Effector CD8-positive, alpha-beta T cell (primary cell): ENCODE measurements at places on chromosomes 5 and 9.

DNA sequence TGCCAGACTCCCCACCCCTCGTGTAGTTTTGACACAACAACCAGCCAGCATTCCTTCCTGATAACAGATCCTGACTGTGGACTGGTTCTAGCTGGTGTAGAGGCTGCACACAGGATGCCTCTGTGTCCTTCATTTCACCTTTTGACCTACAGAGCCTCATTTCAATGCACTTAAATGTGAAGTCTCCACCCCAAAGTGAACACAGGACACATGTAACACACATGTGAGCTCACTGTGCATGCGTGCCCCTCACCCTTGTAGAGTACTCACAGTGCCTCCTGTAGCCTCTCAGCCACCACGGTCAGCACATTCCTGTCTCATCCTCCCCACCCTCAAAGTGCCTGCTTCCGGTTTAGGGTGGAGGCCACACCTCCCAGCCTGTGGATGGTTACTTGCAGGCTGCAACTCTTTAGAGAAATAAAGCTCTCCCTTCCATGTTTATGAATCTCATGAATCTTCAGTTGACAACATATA, 11.6 kb upstream of the NKD2 start:
- no peak for DNase-seq

- no peak for DNase-seq
Measured at GRCh38 chr5:130050585-130050984, 146.3 kb downstream of the CHSY3 start.

DNA sequence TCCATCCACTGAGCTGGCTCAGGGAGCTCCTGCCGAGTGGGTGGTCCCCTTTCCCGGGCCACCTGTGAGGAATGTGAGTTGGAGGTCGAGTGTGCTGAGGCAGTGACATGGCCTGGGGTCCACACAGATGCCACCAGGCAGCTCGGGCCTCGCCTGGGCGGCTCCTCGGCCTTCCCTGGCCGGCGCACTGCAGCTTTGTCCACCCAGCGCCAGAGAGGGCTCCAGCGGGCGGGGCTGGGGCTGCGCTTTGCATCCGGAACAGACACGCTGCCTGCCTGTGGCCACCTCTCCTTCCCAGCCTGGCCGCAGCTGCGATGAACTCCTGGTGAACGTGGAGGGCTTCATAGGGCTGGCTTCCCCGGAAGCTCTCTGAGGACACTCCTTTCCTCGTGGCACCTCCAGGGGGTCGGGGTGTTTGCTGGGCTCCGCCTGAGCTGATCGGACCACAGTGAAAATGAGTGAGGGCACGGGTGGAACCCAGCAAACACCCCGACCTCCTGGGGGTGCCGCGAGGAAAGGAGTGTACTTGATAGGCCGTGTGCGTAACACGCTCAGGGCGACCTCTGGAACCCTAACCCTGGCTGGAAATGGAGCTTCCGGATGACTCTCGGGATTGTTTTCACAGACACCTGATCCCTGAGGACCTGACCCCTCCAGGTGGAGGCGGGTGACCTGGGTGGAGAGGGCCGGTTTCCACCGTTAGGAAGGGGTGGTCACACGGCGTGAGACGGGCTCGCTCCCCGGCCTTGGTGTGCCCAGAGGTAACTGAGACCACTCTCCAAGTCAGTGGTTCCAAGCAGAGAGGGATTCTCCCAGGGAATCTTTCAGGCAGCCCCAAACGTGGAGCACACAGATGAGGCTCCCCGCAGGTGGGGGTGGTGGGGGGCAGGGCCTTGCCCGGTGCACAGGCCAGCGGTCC, 31.8 kb upstream of the RXRA start:
- DNase-seq: no peak

- DNase-seq: no peak
Measured at GRCh38 chr9:118222375-118222774, 518.2 kb downstream of the TLR4 start.

GRCh38 chr9:127448112-127448805, 2.9 kb downstream of the RPL12 start:
- DNase-seq: no peak

- no peak for DNase-seq
Measured at GRCh38 chr5:124972703-124973102, 226.3 kb upstream of the ZNF608 start.

DNA sequence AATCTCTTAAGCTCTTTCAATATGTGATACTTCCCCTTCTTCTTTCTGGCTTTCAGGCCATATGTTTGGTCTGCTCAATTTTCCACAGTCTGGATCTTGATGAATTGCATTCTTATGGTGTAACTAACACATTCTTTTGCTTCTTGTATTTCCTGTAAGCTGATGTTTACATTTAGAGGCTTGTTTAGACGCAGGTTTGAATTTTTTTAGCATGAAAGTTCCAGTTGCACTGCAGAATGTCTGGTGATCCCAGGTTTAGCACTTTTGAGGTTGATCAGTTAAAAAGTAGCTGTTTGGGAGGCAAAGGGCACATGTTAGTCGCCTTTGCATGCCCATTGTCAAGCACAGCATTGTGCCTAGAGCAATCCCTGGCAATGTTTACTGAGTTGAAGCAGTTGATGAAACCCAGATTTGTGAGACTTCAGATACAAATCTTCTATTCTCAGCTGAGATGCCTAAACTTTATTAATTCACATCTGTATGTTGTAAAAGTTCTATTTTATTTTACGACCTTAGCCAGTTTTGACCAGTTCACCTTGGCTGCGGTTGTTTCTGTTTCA, 59.6 kb upstream of the SPATA31C2 start:
- DNase-seq: no peak

GRCh38 chr9:121972501-121972981, 120.6 kb downstream of the TTLL11 start:
- no peak for DNase-seq

GRCh38 chr5:111784491-111785181, 27.6 kb upstream of the NREP start:
- DNase-seq: no peak

DNA sequence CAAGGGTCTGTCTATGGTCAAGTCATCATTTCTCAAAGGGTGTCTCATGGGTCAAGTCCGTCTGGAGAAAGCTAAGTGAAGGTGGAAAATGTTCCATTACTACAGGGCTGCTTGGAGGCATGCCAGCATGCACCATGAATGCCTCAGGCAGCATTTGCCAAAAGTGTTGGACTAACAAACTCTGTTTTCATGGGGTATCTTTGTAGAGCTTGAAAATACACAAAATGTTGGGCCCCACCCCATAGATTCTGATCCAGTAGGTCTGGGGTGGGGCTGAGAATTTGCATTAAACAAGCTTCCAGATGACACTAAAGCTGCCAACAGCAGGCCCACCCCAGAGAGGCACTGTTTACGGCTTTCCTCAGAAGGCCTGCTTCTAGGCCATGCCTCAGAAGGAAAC, 75.0 kb upstream of the FRRS1L start:
- DNase-seq: no peak

DNA sequence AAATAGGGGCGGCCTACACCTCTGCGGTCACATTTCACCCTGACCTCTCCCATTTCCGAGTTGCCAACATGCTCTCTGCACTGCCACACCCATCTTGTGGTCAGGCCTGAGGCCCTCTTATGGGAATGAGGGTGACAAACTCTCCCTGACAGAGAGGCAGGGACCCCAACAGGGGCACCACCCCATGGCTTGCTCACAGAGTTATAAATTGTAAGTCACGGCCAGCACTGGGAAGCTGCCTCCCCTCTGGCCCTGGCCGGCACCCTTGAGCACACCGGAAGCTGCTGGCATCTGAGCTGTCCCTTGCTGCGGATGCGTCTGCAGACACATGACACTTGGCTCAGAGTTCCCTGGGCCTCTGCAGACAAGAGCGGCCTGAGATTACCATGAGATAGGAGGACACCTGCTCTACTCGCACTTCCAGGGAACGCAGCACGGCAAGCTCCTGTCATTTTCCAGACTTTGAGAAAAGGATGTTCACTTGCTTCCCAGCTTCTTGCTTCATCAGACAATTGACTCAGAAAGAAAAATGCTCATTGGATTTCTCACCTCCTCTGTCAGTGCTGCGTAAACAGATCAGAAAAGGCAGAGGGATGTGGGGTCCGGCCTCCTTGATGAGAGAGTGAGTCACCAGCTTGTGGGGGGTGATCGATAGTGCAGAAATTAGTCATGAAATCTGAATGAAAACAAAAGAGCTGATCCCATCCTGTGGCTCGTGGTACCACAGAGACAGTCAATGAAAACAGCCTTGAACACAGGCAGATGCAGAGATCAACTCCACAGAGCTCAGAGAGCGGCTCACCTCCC, 269.8 kb downstream of the SYK start:
- DNase-seq: no peak

DNA sequence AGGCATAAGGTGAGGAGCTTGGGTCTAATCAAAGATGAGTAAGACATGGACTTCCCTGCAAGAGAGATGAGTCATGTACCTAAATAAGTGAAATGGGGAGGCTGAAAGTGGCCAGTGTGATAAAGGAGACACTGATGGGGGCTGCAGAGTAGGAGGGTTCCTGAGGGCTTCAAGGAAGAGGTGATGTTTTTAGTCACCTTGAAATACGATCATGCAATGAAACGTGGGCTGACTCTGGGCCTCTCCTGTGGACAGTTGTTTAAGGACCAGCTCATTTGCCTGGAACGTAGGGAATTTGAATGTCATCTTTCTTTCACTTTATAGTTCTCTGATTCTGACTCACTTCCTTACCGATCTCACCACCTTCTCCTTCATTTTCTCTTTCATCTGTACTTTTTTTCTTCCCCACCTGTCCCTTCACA, 49.6 kb upstream of the CPLX2 start:
- no peak for DNase-seq

DNA sequence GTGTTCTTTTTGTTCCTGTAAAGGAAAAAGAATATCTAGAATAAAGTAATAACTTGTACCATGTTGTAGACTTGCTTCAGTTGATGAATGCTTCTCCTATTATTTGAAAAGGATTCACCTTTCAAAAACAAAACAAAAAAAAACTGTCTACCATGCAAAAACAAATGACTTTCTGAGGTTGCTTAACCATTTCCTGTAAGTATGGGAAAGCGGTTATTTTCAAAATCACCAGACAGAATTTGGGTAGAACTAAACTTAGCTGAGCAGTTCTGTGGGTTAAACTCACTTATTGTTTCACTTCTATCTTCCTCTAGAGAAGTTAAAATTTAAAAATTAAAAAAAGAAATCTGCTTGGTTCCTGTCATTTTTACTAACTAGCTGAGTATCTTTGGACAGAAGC, 25.2 kb downstream of the LNPEP start:
- no peak for DNase-seq

GRCh38 chr9:128899566-128900322, 17.8 kb downstream of the LRRC8A start:
- DNase-seq: no peak

GRCh38 chr9:81906671-81907070, 21.6 kb upstream of the SPATA31D4 start:
- no peak for DNase-seq

GRCh38 chr9:34254966-34255825, 73.9 kb downstream of the KIF24 start:
- DNase-seq: no peak

DNA sequence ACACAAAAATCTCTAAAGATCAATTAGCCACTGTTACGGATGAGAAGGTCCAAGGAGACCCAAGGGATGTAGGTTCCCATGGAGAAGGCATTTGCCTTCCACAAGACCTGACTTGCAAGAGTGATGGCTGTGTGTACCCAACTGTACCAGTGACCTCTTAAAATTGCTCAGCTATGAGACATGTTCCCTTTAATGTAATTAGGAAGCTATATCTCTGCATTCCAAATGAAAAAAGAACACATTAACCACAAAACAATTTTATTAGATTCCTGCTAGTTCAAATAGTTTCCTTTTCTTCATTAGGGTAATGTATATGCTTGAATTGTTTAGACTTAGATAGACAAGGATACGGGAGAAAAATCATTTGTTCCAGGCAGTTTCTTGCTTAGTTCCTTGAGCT, 3.3 kb downstream of the OR2Y1 start:
- no peak for DNase-seq

GRCh38 chr5:136729901-136730355, 364.6 kb upstream of the TRPC7 start:
- DNase-seq: no peak

GRCh38 chr5:55544341-55544740, 9.6 kb upstream of the PLPP1 start:
- DNase-seq: no peak

- DNase-seq: no peak
Measured at GRCh38 chr5:50441493-50441955, 436 bp upstream of the EMB start.

- no peak for DNase-seq
Measured at GRCh38 chr5:142128675-142129208, 20.2 kb downstream of the NDFIP1 start.

GRCh38 chr9:114856215-114856941, 50.5 kb upstream of the TNFSF15 start:
- DNase-seq: no peak

GRCh38 chr5:73273379-73274050, 100.5 kb downstream of the TMEM174 start:
- no peak for DNase-seq
